ENCODE measurements at places on chromosomes 12 and 14.

GRCh38 chr14:65815127-65815526 lies 402.6 kb downstream of the FUT8 start:
- DNase-seq, result no peak

DNA sequence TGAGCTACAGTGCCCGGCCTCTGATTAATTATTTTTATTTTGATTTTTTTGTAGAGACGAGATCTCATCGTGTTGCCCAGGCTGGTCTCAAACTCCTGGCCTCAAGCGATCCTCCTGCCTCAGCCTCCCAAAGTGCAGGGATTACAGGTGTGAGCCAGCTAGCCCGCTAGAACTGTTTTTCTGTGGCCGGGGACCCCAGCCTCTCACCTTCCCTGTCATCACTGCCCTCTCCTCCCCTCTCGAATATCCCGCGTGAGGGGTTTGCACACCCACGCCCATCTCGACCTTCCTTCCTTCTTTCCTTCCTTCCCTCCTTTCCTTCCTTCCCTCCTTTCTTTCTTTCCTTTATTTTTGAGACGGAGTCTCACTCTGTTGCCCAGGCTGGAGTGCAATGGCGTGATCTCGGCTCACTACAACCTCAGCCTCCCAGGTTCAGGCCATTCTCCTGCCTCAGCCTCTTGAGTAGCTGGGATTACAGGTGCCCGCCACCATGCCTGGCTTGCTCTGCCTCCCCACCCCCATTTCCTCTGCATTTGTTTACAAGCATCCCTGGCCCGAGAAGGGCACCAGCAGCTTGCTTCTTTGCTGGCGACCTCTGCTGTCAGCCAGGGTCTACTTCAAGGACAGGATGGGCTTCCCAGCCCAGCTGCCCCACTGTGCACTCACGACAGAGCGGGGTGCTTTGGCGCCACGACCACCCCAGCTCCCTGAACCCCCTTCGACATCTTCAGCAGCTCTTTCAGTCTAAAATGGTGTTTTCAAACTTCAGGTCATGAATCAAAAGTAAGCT lies 4.3 kb upstream of the TRAF3 start:
- peak; percentile 33 for DNase-seq

DNA sequence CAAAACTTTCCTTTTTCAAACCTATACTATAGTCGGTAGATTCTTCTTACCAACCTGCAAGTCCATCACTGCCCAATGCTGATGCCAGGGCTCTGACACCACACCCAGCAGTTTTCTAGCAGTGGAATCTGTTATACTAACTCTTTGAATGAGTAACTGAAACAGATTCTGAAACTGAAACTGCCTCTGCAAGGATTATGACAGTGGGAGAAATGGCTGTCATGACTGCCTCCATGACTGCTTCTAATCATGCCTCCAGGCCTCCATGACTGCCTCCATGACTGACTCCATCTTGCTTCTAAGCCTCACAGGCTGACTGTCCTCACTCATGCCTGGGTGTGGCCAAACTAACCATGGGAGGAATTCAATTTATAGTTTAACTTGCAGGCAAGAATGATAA lies 29.4 kb upstream of the OXA1L start:
- no peak for DNase-seq

GRCh38 chr12:42530284-42530683 lies 59.3 kb downstream of the PRICKLE1 start:
- DNase-seq, result no peak

- DNase-seq, result no peak
Observed at GRCh38 chr14:85146779-85147178, 383.2 kb upstream of the FLRT2 start.

- DNase-seq, result no peak
Observed at GRCh38 chr12:45730348-45731189, 1.1 kb downstream of the ARID2 start.

- peak; percentile 37 for DNase-seq
Observed at GRCh38 chr14:67674139-67674479, 323 bp downstream of the VTI1B start.

DNA sequence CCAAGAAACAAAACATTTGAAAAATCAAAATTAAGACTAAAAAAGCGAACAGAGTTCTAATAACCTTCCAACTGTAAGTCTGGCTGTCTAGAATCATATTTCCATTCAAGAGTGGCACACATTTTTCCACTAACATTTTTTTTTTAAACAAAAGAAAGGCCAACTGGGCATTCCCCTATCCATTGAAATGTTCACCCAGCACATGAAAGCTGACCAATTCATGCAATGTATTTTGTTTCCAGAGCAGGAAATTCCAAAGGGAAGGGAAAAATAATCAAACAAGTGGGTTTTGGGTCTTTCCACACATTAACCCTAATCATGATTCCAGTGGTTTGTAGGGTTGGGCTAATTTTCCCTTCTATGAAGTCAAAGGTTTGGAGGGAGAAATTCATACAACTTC lies 206.5 kb downstream of the CALM1 start:
- DNase-seq, result no peak

GRCh38 chr14:94679937-94680861 lies 68.0 kb downstream of the SERPINA3 start:
- no peak for DNase-seq

- no peak for DNase-seq
Observed at GRCh38 chr12:130606231-130606630, 109.9 kb downstream of the RIMBP2 start.

GRCh38 chr12:116050275-116050674 lies 227.2 kb downstream of the MED13L start:
- DNase-seq, result no peak

GRCh38 chr12:100539202-100539601 lies 34.3 kb upstream of the GAS2L3 start:
- DNase-seq, result no peak

- no peak for DNase-seq
Observed at GRCh38 chr12:91093341-91093740, 18.0 kb downstream of the LUM start.

DNA sequence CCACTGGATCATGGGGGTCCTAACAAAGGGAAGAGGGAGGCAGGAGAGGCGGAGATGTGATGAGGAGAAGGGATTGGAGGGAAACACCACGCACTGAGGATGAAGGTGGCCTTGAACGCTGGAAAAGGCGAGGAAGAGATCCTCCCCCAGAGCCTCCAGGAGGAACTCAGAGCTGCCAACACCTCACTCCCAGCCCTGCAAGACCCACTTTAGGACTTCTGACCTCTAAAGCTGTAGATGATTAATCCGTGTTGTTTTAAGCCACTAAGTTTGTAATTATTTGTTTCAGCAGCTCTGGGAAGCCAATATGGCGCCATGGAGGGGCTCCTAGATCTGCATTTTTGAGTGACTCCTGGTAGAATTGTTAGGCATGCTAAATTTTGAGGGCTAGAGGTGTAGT lies 74.6 kb upstream of the CEP83 start:
- no peak for DNase-seq

DNA sequence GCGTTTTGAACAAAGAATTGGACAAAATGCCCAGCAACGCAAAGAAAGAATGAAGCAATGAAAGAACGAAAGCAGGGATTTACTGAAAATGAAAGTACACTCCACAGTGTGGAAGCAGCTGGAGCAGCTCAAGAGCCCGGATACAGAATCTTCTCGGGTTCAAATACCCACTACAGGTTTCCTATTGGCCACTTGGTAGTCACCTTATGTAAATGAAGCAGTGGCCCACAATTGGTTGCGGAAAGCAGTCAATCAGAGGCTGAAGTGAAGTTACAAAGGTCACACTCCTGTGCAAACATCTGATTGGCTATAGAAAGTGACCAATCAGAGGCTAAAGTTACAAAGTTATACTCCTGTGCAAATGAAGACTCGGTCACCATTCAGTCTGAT lies 15.0 kb upstream of the PPP1R13B start:
- no peak for DNase-seq

DNA sequence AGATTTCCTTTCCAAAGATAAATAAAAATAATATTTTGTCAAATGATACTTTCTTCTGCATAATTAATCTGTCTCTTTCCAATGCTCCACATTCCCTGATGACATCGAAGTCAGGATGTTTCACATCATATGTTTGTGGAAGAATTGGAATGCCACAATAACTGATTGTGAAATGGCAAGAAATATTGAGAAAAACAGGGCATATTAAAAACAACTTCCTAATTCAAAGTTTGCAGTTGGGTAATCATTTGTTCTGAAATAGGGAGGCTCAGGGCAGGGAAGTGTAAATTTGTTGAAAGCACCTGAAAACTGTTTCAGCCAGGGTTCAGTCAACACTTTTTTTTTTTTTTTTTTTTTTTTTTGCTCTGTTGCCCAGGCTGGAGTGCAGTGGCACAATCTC lies 50.7 kb downstream of the BCAT1 start:
- DNase-seq, result no peak

- no peak for DNase-seq
Observed at GRCh38 chr12:12642916-12643315, 31.2 kb downstream of the CREBL2 start.

DNA sequence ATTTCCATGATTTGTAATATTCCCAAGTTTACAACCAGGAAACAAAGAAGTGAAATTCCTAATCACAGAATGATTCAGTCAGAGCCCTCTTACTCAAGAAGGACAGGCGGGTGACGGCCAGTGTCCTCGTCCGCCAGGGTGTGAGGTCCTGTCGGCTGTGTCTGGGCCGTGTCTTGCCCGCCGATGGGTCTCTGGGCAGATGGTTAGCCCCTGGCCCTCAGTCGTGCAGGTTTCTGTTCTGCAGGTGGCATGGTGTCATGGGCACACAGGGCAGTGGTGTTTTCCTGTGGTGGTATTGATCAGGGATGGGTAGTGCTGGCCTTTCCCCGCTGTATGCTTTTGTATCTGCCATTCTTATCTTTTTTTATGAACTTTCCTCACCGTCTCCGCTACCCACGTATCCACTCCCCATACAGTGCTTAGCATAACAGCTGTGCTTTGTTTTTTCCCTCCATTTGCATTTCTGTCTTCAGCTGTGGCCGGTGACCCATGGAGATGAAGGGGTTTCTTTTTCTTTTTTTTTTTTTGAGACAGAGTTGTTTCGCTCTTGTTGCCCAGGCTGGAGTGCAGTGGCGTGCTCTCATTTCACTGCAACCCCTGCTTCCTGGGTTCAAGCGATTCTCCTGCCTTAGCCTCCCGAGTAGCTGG lies 100.7 kb downstream of the TSPAN9 start:
- no peak for DNase-seq

DNA sequence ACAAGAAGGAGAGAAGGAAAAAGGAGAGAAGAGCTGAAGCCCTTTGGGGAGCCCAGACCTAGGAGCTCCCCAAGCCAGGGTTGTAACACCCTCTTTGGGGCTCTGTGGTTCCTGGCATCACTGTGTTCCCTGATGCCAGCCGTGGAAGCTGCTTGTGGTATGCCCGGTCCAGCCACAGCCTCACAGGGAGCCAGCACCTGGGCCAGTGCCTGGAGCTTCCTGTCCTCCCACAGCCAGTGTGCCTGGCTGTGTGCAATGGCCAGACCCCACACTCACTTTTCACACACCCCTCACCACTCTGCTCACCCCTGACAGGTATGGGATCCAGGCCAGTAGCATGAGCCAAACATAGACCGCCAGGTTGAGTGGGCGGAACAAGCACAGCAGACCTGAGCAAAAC lies 834.7 kb downstream of the FLRT2 start:
- no peak for DNase-seq

- no peak for DNase-seq
Observed at GRCh38 chr12:94587266-94588241, 62.8 kb downstream of the TMCC3 start.

GRCh38 chr14:99840774-99841305 lies 47.6 kb downstream of the EML1 start:
- DNase-seq, result no peak

GRCh38 chr12:106291342-106291741 lies 11.2 kb upstream of the TCP11L2 start:
- no peak for DNase-seq

DNA sequence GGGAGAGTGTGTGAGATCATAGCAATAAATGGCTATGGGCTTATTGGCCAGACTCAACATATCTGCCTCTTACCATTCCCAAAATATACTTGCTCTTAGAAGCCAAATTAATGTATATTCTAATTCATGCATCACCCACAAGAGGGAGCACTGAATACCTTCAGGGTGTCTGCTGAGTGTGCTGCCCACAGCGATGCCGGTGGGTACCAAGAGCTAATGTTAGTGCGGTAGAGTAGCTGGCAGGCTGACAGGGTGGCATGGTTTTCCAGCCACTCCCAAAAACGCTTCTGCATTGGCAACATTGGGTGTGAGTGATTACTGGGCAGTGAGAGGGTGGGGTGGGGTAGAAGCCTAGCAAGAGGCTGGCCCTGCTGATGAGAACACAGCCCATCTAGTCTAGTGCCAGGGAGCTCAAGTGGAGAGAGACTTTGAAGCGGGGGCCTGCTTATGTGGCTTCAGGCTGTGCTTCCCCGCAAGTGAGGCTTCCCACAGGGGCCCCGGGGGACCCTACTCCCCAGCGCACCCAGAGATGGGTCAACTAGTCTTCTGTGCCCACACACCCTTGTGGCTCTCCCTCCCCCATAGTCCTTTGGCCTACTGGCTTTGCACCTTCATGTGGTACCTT lies 9.2 kb upstream of the PLEKHD1 start:
- DNase-seq, result no peak
